ENCODE measurements at places on chromosomes 12 and 14.

- DNase-seq: no peak
Observed at GRCh38 chr12:87802721-87803011, 226.5 kb downstream of the C12orf50 start.

GRCh38 chr12:89355243-89356068 is 3.2 kb upstream of the DUSP6 start:
- no peak for DNase-seq

GRCh38 chr12:47397664-47398281 is 308.1 kb downstream of the RPAP3 start:
- DNase-seq: no peak

DNA sequence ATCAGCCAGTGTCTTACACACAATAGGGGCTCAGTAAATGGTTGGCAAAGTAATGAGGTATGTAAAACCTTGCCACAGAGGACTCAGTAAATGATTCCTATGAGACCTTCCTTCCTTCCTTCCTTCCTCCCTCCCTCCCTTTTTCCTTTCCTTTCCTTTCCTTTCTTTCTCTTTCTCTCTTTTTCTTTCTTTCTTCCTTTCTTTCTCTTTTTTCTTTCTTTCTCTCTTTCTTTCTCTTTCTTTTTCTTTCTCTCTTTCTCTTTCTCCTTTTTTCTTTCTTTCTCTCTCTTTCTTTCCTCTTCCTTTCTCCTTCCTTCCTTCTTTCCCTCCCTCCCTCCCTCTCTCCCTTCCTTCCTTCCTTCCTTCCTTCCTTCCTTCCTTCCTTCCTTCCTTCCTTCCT is 7.5 kb downstream of the SDS start:
- DNase-seq: no peak

DNA sequence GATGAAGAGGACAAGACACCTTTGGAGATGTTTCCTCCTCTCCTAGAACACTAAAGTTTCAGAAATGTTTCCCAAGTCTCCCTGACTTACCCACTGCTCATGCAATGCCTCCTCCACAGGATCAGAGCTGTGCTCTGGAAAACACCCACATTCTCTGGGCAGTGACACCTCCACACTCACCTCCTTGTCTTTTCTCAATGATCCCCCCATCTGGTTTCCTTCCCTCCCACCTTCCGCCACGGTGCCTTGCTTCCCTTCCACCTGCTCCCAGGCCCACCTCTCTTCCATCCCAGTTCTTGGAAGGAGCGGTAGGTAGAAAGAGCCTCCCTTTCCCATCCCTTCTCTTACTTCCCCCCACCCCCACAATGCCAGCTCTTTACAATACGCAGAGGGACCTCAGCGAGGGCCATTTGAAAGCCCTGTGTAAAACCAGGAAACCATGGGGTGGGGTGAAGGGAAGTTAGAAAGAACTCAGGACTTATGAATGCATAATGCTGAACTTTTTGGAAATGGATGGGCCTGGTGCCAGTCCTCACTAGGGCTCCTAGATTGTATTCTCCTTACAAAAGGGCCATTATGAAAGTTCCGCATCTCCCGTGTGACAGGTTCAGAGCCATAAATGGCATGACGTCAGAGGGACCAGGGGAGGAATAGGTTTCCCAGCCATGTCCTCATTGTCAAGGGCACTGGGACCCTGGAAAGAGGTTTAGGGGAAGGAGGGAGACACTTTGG is 12.8 kb downstream of the FBLN5 start:
- no peak for DNase-seq

- no peak for DNase-seq
Observed at GRCh38 chr14:95189367-95190132, 32.2 kb upstream of the DICER1 start.

- DNase-seq: no peak
Observed at GRCh38 chr12:47616440-47616839, 89.4 kb downstream of the RPAP3 start.

GRCh38 chr14:93137864-93138263 is 22.1 kb upstream of the ITPK1 start:
- DNase-seq: no peak

DNA sequence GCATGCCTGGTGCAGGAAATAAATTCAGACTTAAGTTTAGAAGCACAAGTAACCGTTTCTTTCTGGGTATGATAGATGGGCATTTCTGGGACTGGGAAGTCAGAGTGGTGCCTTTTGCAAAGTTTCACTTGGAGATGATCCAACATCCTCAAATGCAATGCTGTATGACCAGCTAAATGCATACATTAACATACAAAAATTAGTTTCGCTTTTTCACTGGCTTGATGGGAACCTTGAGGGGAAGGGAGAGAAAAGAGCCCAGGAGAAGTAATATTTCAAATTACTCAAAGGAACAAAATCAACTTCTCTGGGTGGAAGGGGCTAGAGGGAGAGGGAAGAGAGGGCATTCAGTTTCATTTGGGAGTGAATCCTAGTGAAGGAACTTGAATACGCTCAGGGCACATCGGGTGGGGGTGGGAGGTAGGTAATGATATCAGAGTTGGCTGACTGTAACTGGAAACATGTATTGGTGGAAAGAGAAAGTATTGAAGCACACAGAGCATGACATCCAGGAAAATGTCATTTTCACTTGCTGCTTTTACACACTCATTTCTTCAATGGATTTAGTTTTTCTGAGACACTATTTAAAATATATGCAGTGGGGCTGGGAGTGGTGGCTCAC is 175.5 kb downstream of the PTPRO start:
- DNase-seq: no peak

- DNase-seq: no peak
Observed at GRCh38 chr12:103198499-103198898, 241.0 kb downstream of the ASCL1 start.

DNA sequence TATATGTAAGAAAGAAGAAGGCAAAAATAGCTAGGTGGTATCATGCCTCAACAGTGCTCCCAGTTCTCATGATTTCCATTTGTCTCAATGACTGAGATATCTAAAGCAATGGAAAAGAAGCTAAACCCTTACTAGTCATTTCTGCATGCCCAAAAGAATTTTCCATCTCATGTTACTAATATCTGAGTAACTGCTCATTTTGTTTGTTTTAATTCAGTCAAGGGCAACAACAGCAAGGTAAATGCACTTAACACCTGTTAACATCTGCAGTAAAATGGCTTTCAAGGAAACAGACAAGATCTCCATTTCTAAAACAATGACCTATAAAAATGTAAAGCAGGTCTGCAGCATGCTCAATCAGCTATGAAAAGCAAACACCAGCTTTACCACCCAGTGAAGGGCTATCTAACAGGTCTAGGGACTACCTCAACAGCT is 19.4 kb upstream of the SELPLG start:
- no peak for DNase-seq

- DNase-seq: no peak
Observed at GRCh38 chr14:75865531-75865930, 116.3 kb downstream of the TGFB3 start.

DNA sequence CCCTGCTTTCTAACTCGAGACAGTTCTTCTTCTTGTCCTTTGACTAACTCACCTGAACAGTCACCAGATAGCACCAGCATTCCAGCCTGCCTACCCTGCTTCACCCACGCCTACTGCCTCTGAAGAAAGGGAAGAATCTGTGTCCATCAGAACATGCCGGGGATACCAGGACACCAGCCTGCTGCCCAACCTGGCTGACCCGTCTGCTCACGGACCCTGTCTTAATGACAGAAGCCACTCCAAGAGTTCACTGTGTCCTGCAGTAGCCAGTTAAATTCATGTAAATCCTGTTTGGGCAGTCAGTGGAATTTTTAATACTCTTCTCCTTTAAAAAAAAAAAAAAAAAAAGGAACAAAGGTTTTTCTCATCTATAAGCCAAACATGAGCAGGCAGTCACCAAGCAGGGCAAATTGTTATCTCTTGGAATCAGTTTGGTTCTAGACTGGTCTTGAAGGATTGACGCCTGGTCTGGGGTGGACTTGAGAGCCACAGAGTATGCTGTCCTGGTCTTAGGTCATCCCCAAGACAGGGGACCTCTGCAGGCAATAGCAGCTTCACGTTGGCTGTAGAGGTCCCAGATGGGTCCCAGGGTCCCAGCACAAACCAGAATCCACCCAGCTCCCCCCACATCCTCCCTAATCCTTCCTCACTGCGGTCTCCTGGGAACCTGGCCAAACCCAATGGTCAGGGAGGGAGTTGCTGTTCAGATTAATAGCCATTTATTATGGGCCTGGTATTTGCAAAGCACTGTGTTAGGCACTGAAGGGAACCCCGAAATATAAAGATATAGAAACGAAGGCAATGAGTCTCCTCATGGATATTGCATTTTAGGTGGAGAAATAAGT is 181.1 kb upstream of the HIF1A start:
- no peak for DNase-seq

- no peak for DNase-seq
Observed at GRCh38 chr12:21551841-21552465, 25.9 kb downstream of the SPX start.

DNA sequence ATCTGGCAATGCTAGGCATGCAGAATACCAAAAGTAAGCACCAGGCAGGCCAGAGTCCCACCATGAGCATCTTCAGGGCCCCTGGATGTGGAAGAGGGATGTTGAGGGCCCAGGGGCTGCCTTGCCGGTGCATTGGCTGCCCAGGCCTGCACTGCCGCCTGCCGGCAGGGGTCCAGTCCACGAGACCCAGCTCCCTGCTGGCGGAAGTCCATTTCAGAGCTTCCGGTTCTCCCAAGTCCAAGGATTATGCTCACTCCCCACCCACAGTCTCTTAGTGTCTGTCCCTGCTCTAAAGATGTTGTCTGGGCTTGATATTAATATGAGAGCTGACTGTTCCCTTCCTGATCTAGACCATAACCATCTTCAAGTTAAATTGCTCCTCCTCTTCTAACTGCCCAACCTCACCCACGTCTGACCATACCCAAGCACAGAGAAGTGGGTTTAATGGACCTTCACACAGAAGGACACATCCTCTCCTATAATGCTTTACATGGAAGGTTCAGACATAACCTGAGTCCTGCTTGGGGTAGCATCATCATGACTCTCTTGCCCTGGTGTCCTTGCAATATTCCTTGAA is 117.4 kb downstream of the DAD1 start:
- no peak for DNase-seq

- no peak for DNase-seq
Observed at GRCh38 chr12:13571035-13571434, 374.5 kb downstream of the EMP1 start.

- no peak for DNase-seq
Observed at GRCh38 chr14:74963178-74963704, 7.8 kb upstream of the PGF start.

GRCh38 chr14:90354551-90355298 is 23.0 kb upstream of the NRDE2 start:
- no peak for DNase-seq

GRCh38 chr14:55073856-55074255 is 22.4 kb downstream of the MAPK1IP1L start:
- no peak for DNase-seq

- no peak for DNase-seq
Observed at GRCh38 chr14:36874396-36875138, 212.9 kb downstream of the PAX9 start.

DNA sequence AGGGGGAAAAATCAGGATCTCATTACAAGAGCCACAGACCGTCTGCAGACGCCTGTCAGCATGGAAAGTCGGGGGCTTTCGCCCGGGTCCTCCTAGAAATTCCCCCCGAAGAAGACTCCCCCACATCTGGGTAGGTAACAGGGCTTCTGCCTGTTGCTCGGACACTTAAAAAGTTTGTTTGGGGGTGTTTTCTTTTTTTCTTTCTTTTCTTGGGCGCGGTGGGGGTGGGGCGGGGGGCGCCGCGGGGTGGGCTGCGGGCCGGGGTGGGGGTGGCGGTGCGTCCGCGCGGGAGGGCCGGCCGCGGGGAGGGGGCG is 358 bp downstream of the ELK3 start:
- no peak for DNase-seq

GRCh38 chr14:38079886-38080285 is 127.8 kb upstream of the SSTR1 start:
- DNase-seq: no peak

GRCh38 chr12:31813305-31813704 is 84.5 kb upstream of the AMN1 start:
- DNase-seq: no peak

All from activated CD8-positive, alpha-beta memory T cell treated with anti-CD3 and anti-CD28 coated beads for 4 hours (primary cell).